Diencephalon (tissue), 1 donor: ENCODE measurements at places on chromosomes 12 and 14. TPM values are rescaled to one million over a fixed set of nuclear protein-coding genes. Genes with fewer than 3 reads are reported as not detected.

Gene SLC2A13
- 127 TPM for total RNA-seq

Gene HPD
- not detected for total RNA-seq

Gene SPATS2
- total RNA-seq: 51.9 TPM

Gene TTC7B
- 17.1 TPM for total RNA-seq

Gene MYO1A
- not detected for total RNA-seq

Gene ADCK1
- 8.5 TPM for total RNA-seq

Gene NEMF
- total RNA-seq: 85.8 TPM

Gene DAO
- total RNA-seq: not detected

Gene RNASE3
- total RNA-seq: not detected

Gene IL22
- not detected for total RNA-seq

Gene TXNDC16
- 50.5 TPM for total RNA-seq

Gene LRRC10
- not detected for total RNA-seq
